ENCODE measurements at places on chromosomes 5 and 9.

GRCh38 chr9:79007701-79008483, 563.9 kb upstream of the TLE4 start:
- no peak for DNase-seq

GRCh38 chr9:134698587-134699342, 57.2 kb downstream of the COL5A1 start:
- DNase-seq, result peak; percentile 94

- DNase-seq, result no peak
Measured at GRCh38 chr5:172935096-172935495, 24.1 kb upstream of the RPL26L1 start.

- DNase-seq, result no peak
Measured at GRCh38 chr5:137176126-137176525, 323.0 kb downstream of the SPOCK1 start.

- DNase-seq, result no peak
Measured at GRCh38 chr9:135813671-135814290, 93.6 kb downstream of the CAMSAP1 start.

DNA sequence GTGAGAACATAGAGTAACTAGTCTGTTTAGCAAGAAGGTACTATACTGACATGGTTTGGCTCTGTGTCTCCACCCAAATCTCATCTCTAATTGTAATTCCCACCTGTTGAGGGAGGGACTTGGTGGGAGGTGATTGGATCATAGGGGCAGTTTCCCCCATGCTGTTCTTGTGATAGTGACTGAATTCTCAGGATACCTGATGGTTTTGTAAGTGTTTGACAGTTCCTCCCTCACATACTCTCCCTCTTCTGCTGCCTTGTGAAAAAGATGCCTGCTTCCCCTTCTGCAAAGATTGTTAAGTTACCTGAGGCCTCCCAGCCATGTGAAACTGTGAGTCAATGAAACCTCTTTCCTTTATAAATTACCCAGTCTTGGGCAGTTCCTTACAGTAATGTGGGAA, 240.4 kb upstream of the ST8SIA4 start:
- peak; percentile 83 for DNase-seq

- no peak for DNase-seq
Measured at GRCh38 chr5:125950012-125950615, 473.1 kb upstream of the GRAMD2B start.

DNA sequence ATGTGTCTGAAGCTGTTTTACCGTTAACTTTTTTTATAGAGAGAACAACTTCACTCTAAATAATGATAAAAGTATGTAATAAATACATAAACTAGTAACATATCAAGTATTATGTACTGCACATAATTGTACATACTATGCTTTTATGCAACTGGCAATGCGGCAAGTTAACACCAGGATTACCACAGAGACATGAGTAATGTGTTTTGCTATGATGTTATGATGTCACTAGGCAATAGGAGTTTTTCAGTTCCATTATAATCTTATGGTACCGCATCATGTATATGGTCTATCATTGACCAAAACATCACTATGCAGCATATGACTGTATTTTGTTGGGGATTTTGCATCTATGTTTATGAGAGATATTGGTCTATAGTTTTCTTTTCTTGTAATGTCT, 326.4 kb upstream of the TARS1 start:
- no peak for DNase-seq

DNA sequence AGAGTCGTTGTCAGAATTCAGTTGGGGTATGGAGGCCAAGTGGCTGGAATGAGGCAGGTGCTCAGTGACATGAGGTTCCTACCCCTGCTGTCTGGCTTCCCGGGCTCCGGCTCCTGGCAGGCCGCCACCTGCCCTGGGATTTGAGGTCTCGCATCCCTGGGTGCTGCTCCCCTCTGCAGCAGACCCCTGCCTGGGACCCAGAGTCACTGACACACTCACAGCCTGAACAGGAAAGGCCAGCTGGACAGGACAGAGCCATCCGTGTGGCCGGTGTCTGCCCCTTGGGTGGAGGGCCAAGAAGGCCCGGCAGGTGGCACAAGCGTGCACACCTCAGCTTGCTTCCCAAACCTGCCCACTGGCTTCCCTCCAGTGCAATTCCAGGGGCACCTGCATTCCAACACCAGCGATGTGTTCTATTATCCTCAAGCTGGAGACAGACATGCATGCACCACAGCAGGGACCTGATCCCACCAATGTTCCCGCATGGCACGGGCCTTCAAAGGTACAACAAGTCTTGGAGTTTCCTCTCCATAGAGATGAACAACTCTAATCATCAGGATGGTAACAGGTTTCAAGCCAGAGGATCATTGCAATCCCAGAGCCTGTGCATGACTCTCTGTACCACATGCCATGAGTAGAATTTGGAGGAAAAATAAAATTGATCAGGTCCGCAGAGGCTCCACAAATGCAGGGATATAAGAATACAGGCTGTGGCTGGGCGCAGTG, 45.6 kb upstream of the RNF130 start:
- no peak for DNase-seq

DNA sequence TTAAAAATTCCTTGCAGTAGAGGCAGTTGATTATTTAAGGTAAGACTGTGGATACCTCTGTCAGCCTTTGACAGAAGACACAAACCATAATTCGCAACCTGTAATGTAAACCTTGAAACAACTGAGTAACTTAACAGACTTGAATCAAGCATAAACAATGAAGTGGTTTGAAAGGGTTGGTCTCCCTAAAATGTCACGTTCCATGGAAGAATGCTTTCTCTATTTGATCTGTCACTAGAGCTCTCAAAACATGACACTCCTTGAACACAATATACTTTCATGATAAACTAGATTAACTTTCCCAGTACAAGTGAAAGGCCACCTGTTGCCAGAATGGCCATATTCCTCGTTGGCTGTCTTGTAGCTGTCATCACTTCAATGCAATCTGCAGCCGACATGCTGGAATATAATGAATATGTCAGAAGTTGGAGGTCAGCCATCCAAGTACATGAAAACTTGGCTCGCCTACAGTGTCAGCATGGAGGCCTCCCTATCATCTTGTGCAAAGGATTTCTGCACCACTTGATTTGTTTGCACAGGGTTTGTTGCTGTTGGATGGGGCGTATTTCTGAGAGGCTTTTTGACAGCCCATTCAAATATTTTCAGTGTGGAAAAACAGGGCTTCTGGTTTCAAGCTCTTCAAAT, 228.0 kb downstream of the TLE4 start:
- DNase-seq, result no peak

DNA sequence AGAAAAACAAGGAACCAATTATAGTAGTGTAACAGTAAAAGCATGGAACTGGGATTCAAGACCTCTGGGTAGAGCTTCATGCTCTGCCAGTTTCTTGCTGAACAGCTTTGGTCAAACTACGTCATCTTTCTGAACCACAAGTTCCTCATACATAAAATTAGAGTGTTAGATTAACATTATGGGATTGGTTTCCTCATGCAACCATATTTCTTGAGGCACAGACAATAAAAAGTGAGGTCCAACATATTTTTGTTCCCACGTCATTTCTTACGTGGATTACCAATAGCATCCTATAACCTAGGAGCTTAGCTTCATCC, 354.8 kb downstream of the TMEM232 start:
- no peak for DNase-seq

GRCh38 chr5:136736021-136736420, 370.7 kb upstream of the TRPC7 start:
- DNase-seq, result no peak

DNA sequence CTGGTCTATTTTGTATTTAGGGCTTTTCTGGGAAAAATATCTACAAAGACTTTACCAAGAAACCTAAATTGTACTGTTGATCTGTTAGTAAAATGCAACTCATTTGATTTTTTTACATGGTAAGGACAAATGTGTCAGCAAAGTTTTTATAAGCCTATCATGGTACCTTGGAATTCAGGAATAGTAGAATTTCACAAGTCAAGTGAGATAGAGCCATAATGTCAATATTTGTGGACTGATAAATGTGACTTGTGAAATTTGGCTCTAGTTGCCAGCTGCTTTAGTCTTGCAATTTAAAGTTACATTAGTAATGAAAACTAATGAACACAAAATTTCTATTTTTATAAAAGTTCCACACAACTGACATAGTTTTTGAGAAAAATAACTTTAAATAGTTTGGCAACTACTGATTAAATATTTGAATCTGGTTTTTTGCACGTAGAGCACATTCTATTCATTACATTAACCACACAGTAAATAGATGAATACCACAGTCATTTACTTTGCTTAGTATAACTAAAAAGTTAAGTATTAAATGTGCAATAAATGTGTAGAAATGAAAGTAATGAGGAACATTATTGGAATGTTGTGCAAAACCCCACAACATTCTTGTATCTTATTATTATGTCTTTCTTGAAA, 41.2 kb upstream of the RIOK2 start:
- no peak for DNase-seq

DNA sequence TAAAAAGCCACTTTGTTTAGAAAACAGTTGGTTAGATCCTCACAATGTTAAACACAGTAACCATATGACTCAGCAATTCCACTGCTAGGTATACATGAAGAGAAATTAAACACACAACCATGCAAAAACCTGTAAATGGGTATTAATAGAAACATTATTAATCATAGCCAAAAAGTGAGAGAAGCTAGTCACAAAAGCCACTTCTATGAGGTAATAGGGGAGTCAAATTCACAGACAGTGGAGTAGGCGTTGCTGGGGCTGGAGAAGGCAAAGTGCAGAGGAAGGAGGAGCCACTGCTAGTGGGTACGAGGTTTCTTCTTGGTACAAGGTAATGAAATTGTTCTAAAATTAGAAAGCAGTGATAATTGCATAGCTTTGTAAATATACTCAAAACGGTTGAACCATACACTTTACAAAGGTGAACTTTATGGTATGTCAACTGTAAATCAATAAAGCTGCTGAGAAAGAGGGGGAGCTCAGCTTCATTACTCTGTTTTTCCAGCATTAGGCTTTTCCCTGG, 364.4 kb downstream of the GADD45G start:
- DNase-seq, result no peak

GRCh38 chr9:137169896-137170358, at the start of gene LRRC26:
Gene LRRC26, minus strand, starts transcription at chr9:137170051. Its CDS starts 108 bp downstream, at chr9:137169943.
- DNase-seq, result no peak

- DNase-seq, result no peak
Measured at GRCh38 chr9:122030357-122030756, 62.8 kb downstream of the TTLL11 start.

- DNase-seq, result no peak
Measured at GRCh38 chr5:59582746-59583145, 310.8 kb downstream of the PDE4D start.

DNA sequence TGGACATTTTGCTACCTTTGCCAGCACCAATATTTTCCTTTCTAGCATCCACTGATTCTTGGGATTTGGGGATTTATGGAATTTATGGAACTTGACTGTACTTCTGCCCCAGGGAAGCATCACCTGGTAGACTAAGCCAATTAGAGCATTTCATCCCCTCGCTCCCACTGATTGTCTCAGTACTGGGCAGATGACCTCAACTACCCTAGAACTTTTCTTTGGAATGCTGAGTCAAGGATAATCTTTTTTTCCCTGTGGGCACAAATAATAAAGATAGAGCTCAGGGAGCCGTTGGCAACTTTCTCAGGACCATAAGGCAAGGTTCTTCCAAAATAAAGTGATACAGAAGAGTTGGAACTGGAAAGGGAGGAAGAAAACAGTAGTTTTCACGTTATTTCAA, 438.4 kb downstream of the PLK2 start:
- no peak for DNase-seq

- DNase-seq, result no peak
Measured at GRCh38 chr9:107018861-107019545, 156.0 kb downstream of the ZNF462 start.

DNA sequence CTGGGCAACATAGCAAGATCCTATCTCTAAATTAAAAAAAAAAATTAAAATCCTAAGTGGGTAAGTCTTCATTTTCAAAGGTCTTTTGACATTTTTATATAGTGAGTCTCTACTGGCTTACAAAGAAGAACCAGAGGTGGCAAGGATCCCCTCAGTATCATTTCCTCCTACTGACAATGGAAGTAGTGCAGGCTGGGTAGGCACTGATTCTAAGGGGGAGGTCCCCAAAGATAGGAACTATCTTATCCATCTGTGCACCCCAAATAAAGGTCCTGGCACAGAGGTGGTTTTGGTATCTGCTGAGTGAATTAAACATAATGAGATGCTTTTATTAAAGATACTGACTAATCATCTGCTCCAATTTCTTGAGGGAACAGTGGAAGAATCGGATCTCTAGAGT, 4.2 kb downstream of the FAM193B start:
- DNase-seq, result no peak

DNA sequence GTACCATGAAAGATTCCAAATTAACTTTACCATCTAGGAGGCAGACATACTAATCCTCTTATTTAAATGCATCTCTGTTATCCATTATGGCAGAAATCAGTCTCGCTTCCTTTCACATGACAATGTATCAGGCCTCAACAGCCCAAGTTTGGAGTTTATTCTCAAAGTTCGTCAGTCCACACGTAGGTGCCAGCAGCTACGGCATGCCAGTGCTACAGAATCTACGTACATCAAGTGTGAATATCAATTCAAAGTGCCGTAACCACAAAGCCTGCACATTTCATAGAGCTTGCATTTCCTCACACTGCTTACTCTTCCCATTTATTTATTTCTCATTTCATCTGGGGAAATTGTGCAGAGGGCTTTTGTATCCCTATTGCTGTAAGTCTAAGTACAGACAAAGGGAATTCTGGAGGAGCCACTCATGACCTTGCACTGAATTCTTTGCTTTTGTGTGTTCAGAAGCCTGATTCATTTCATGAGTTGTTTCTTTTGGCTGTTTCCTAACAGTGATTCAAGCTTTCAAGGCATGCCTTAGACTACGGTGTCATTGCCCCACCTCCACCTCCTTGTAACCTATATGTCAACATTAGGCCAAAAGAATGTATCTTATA, 10.0 kb downstream of the ENC1 start:
- DNase-seq, result peak; percentile 56

DNA sequence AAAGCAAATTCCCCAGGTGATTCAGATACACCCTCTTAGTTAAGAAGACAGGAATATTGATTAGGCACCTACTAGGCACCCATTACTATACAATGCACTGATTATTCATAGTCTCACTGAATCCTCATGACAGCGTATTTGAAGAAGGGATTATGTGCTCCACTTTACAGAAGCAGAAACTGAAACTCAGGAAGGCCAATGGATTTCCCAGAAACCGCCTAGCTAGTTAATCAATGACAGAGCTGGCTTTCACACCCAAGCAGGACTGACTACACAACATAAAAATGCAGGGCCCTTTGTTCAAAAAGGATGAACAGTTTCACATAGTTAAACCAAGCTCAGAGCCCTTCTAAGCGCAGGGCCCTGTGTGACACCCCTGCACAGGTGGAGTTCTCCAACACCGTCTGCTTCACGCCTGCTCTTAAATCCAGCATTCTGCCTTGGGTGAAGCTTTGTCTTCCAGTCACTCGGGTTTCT, 117.3 kb downstream of the TTLL11 start:
- DNase-seq, result no peak

DNA sequence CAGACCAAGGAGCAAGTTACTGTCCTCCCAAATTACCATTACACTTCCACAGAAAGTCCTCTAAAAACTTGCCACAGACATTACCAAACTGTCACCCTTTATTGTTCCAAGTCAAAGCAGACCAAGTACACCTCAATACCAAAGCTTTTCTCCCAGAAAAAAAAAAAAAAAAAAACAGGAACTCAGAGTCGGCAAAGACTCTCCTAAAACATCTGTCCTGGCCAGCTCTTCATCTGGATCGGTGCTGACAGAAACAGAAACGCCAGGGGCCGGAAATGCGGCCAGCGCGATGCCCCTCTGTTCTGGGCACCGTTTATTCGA, 718 bp downstream of the DEPDC1B start:
- DNase-seq, result no peak

GRCh38 chr5:174721530-174722432, 2.6 kb upstream of the MSX2 start:
- peak; percentile 10 for DNase-seq
